ENCODE measurements at places on chromosomes 1 and 21. TPM values are rescaled to one million over a fixed set of nuclear protein-coding genes. Genes with fewer than 3 reads are reported as not detected.

The SYT2 gene
- not detected for total RNA-seq

The CLCA4 gene
- total RNA-seq = not detected

The ANKRD65 gene
- 3.1 TPM for total RNA-seq

The KRTAP19-1 gene
- not detected for total RNA-seq

The PUSL1 gene
- total RNA-seq = 29.1 TPM

The RAB13 gene
- 103 TPM for total RNA-seq

The C1orf141 gene
- not detected for total RNA-seq

The HLCS gene
- 9.6 TPM for total RNA-seq

The EIF4G3 gene
- total RNA-seq = 27.8 TPM

The CFHR1 gene
- total RNA-seq = not detected
